Thoracic aorta (tissue), 2 donors: ENCODE measurements at places on chromosomes 3 and 15. TPM values are rescaled to one million over a fixed set of nuclear protein-coding genes. Genes with fewer than 3 reads are reported as not detected.

CHRNB4 gene
- total RNA-seq, result not detected

DNA sequence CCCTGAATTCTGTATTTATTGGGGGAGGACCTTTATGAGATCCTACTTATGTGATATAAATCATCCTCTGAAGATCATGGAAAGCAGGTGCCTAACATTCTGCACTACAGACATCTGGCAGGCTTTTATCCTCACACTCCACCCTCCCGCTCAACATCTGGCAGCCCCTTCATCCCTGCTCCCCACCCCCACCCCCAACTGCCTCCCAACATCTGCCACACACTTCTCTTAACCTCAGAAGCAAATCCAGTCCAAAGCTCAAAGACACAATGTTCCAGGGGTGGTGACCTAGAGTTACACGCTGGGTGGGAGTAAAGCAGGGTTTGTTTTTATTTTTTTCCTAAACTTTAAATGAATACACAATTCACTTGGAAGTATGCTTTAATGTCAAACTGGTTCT is 184.5 kb upstream of the ATP11B start:
- DNase-seq, result no peak

OR5AC2 gene
- not detected for total RNA-seq

- DNase-seq, result no peak
These were observed 235.4 kb downstream of the PYDC2 start for GRCh38 chr3:191696348-191696747.

DNA sequence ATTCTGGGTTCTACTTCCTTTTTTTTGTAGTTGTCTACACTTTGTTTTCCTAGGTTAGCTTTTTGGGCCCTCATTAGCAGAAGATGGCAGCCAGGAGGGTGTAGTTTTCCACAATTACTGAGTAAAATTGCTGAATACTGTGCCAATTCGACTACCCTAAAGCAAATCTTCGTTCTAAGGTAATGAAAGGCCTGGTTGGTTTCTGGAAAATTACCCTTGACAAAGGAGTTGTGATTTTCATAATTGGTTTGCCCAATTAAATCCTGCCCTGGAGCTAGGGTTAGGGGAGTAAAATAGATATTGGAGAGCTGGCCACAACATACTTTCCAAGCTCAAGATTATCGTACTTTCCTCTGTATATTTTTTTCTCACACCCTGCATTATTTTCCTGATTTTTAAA is 293.0 kb downstream of the OXSM start:
- no peak for DNase-seq

PLA2G4D gene
- not detected for total RNA-seq

KCNMB3 gene
- 7.7 TPM for total RNA-seq

- DNase-seq, result peak; percentile 49
These were observed 684 bp upstream of the RPS27L start for GRCh38 chr15:63157891-63158431.

CCDC54 gene
- total RNA-seq, result not detected

DNA sequence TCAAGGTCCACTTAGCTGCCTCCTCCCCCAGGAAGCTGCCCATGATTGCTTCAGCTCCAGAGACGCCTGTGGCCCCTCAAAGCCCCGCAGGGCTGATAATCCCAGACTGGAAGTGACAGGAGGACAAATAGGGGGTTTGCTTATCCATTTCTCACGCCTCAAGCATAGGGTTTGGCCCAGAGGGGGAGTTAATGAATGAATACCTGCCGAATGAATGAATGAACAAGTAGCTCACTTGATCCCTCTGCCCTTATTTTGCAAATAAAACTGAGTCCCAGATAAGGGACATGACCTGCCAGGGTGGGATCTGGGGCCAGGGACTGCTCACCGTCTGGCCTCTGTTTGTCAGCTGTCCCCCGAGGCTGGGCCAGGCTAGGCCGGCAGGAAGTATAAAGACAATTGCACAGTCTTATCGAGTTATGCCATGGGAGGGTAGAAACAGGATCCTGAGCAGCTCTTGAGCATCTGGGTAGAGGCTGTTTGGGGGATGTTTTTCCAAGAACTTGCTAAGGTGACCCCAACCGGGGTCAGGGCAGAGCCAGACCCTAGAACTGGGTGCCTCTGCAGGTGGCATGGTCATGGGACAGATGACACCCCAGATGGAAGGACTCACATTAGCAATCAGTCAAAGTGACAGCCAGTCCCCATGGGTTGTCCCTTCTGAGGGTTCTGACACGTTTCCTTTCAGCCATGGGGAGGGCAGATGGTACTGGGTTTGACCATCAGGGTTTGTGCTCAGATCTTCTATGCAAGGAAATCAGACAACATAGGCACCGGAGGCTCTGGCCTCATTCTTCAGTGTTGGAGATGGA is 45.0 kb downstream of the IQSEC1 start:
- no peak for DNase-seq

GRAMD1C gene
- 1.5 TPM for total RNA-seq

GRCh38 chr3:58779934-58780333 is 113.4 kb upstream of the FAM3D start:
- no peak for DNase-seq

SCAMP5 gene
- total RNA-seq, result 1.5 TPM

QARS1 gene
- 143 TPM for total RNA-seq

DNA sequence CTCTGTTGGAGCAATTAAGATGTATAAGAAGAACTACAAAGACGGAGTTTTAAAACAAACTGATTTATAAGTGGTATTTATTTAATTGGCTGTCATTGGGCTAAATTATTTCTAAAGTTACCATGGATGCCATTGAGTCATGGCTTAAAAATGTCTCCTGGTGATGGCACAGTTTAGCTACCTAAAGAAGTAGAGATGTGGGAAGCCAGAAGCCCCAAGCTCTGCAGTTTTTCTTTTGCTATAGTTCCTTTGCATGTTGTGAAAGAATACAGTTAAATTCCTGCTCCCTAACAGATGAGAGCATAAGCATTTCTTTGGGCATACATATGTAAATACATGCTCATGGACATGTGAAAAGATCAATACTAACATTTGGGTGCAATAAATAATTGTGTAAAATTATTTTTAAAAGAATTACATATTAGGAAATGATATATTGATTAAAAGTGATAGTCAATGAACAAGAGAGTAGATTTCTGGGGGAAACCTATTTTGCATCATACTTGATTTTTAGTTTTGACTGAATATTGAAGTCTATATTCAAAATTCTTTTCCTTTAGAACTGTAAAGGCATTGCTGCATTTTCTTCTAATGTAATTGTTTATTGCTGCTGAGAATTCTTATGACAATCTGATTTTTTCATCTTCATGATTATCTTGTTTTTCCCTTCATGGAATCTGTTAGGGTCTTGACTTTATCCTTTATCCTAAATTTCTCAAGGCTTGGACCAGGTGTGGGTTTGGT is 2.1 kb downstream of the OPA1 start:
- DNase-seq, result no peak

CCDC14 gene
- 38.8 TPM for total RNA-seq

DNA sequence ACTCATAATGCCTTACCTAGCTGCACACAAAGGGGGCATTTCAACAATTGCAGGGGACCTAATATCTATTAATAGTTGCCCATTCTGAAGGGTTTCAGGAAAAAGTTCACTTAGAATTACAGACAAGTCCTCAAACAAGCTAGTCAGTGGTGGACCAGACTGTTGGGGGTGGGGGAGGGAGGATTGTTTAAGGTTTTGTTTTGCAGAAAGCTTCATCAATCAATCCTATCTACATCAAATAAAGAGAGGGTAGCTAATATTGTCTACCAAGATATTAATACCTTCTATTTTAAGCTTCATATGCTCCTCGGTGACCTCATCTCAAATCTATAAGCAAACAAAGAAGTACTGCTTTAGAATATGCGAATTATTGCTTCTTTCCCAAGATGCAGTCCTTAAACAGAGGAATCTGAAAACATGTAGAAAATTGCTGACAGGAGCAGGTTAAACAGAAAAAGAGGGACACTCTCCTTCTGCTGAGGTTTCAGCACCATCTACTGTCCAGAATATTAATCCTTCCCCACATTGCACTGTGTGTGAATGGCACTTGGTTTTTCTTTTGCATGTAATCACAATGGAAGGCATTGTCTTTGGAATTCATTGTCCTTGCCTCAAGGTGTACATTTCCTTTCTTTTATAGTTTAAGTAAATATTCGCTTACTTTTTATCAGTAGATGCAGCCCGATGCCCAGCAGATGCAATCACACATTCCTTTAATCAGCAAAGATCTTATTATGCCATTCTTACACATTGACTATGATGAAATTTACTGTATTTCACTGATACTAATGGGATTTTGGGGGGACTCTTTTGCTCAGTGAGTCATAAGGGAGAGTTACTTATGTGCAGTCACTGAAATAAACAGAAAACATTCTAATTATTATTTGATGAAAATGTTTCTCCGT is 94.7 kb downstream of the IL5RA start:
- DNase-seq, result no peak

DNA sequence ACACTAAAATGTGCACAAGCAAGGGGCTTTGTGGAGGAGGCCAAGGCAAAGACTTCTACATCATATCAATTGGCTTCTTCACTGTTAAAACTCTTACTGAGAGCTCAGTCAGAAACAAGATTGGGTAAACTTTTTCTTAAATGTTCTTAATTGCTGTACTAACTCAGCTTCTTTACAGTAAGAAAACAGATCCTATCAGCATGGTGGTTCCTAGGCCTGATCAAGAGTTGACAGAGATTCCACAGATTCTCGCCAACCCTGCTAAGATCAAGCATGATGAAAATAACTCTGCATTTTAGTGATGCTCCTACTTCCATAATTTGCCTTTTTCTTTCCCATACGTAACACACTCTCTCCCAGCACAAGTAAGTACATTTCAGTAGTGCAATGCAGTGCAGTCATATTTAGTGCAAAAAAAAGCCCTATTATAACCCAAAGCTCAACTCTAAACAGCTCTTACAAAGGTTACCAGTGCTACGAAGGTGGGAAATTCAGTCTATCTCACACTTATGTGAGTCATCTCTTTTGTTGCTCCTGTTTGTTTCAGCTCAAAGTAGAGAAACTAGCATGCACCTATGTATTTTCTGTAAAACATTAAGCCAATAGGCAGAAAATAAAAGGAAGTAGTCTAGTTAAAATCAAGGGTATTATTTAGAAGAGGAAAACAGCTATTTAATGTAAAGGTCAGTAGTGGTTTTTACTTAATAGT is 29.9 kb downstream of the TIGIT start:
- DNase-seq, result no peak

GRCh38 chr15:77418966-77419835 is 703 bp downstream of the PEAK1 start:
- no peak for DNase-seq

ZDHHC23 gene
- total RNA-seq, result 6.3 TPM

GRCh38 chr3:61983479-61983878 is 389.9 kb downstream of the FEZF2 start:
- no peak for DNase-seq

DNA sequence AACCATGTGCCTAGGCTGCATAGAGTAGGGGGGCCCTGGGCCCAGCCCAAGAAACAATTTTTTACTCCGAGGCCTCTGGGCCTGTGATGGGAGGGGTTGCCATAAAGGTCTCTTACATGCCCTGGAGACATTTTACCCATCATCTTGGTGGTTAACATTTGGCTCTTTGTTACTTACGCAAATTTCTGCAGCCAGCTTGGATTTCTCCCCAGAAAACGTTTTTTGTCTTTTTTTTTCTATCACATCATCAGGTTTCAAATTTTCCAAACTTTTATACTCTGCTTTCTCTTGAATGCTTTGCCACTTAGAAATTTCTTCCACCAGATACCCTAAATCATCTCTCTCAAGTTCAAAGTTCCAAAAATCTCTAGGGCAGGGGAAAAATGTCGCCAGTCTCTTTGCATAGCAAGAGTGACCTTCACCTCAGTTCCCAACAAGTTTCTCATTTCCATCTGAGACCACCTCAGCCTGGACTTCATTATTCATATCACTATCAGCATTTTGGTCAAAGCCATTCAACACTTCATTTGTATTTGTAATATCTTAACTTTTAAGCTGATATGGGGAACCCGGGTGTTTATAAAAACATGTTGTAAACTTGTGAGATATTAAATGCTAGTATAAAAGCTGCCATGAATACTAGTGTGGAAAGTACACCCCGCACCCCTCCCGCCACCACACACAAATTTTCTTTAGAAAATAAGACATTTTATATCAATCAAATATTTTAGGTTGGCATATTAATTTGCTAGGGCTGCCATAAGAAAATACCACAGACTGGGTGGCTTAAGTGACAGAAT is 56.0 kb upstream of the PLSCR4 start:
- no peak for DNase-seq

TRPM1 gene
- not detected for total RNA-seq

GRCh38 chr3:178705925-178706324 is 169.7 kb downstream of the KCNMB2 start:
- DNase-seq, result no peak

EXD1 gene
- total RNA-seq, result not detected

BCL6 gene
- total RNA-seq, result 148 TPM

GRCh38 chr15:74196175-74196574 is 6.4 kb downstream of the STRA6 start:
- DNase-seq, result no peak

DNA sequence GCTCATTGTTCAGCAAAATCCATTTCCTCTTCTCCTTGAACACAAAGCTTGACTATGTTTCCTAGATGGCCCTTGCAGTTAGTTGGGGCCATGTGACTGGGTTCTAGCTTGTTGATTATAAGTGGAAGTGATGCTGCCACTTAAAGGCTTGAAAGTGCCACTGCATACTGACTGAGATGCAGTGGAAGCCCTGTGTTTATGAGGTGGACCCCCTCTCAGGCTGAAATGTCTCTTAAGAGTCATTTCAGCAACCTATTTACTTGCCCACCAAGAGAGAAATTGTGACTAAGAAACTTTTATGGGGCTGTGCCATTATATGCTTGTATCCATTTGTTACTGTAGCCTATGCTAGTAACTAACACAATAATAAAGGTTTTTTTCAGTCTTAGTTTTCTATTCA is 8.4 kb upstream of the ANP32A start:
- DNase-seq, result no peak

TRIM71 gene
- total RNA-seq, result not detected

FBXL2 gene
- 21.7 TPM for total RNA-seq

DNA sequence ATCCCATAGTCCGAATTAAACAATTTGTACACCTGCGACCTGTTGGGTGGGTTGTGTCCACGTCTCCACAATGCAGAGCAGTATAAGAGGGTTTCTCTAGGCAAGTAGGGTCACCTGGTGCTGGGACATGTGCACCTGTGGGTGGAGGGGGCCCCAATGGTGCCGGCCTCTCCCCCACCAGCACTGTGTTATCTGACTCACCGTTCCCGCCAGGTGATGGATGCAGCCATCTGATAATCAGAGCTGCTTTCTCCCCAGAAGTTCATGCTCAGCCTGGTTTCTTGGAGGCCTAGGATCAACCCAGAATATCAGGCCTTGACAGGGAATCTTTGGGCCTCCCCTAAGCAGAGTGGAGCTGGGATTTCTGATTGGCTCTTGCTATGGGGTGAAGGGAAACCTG is 86.0 kb downstream of the DNAJB8 start:
- no peak for DNase-seq

GOLGA8G gene
- not detected for total RNA-seq
